ENCODE measurements at places on chromosomes 2 and 18.

- DNase-seq, result peak; percentile 54
Measured at GRCh38 chr18:74990563-74991081, 218.3 kb downstream of the PTGR3 start.

GRCh38 chr2:149132339-149132738 lies 93.8 kb downstream of the LYPD6B start:
- no peak for DNase-seq

GRCh38 chr2:60958800-60959199 lies 58.7 kb upstream of the PEX13 start:
- DNase-seq, result peak; percentile 84

- DNase-seq, result peak; percentile 85
Measured at GRCh38 chr2:200042102-200042735, 86.8 kb downstream of the MAIP1 start.

- DNase-seq, result no peak
Measured at GRCh38 chr2:39918886-39919285, 139.8 kb upstream of the THUMPD2 start.

DNA sequence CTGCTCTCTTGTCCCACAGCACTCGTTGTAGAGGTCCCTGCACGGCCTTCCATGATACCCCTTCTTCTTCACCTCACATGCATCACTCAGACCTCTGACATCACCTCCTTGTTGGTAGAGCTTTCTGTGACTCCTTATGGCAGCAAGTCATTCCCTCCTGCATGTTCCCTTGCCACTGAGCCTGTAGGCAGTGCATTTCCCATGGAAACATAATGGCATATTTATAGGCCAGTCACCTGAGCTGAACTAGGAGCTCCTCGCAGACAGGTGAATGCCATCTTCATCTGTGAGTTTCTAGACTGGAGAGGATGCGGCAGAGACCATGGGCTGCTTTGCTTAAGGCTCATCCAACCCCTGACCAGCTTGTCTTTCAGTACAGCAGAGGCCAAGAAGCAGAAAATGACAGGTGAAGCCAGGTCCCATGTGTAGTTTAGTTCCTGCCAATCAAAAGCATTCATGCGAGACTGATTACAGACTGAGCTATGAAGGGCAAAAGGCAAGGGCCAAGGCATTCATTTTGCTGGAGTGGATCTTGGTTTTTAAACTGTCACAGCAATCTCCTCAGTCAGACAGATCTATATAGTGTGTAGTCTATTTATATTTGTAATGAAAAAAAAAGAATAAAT lies 59.4 kb upstream of the NEDD4L start:
- DNase-seq, result no peak

DNA sequence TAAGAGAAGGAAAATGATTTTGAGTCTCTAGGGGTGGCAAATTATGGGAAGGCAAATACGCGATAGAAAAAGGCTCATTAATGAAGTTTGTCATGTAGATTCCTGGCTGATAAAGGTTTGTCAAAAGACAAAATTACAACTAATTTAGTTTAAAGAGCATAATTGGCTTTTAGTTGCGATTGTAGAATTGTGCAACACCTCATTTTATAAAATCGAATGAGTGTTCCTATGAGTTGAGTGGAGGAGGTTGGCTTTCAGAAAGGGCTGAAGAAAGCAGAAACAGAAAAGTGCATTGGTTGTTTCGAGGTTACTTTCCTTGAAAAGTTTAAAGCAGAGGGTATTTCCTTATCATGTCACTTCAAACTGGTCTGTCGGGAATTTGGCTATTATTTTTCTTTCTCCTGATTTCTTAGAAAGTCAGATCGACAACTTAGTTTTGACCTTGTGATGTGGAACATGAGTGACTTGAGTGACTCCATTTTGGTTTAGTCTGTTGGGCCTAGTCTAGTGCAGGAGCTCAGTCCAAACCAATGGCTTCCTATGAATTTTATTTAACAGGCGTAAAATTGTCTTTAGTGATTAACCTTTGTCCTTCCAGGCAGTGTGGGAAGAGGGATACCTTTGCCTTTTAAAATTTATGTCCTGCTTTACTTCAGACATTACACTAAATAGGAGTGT lies 2.2 kb upstream of the PCYOX1 start:
- DNase-seq, result no peak

DNA sequence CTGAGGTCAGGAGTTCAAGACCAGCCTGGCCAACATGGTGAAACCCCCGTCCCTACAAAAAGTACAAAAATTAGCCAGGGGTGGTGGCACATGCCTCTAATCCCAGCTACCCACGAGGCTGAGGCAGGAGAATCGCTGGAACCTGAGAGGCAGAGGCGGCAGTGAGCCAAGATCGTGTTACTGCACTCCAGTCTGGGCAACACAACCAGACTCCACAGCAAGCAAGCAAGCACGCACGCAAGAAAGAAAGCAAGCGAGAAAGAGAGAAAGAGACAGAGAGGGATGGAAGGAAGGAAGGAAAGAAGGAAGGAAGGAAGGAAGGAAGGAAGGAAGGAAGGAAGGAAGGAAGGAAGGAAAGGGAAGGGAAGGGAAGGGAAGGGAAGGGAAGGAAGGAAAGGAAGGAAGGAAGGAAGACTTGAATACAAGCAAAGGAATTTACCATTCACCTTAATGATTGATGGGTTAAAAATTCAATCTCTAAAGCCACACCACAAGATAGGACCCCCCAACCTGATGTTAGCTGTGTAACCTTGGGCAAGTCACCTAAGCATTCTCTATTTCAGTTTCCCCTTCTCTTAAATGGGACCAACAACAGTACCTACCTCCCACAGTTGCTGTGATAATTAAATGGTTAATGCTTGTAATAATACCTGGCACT lies 181.7 kb downstream of the ATAD2B start:
- DNase-seq, result no peak

DNA sequence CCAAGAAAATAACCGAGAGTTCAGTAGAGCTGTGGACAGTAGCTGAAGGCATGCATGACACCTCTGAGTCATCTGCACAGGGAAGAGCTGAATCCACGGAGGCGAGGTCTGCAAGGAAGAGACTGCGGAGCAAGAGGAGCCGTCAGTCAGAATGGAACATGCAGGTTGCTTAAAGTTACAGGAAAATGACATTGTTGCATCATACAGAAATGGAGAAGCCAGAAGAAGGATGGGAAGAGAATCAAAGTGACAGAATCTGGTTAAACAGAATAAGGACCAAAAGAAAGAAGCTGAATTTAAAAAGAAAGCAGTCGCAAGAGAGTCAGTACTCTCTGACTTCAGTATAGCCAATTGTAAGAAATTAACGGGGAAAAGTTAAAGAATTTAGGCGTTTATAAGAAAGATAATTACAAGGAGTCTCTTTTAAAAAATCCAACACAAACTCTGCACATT lies 533.8 kb downstream of the ADCYAP1 start:
- DNase-seq, result no peak

All from iris pigment epithelial cell (primary cell).